ENCODE measurements at places on chromosomes 3 and 15. TPM values are rescaled to one million over a fixed set of nuclear protein-coding genes. Genes with fewer than 3 reads are reported as not detected.

DNA sequence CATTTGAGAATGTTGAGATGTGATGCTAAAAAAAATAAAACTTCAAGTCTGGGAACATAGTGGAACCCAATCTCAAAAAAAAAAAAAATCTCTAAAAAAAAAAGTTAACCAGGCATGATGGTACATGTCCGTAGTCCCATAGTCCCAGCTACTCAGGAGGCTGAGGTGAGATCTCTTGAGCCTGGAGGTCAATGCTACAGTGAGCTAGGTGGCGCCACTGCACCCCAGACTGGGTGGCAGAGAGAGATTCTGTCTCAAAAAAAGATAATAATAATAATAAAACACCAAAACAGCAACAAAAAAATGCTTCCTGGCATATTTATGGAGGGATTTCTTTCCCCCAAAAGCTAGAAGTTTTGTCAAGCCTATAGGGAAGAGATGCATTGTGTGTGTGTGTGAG lies 361.6 kb downstream of the ROBO1 start:
- no peak for DNase-seq

- DNase-seq = no peak
Observed at GRCh38 chr15:42593143-42593542, 17.7 kb downstream of the STARD9 start.

GRCh38 chr3:150242220-150242936 lies 165.7 kb upstream of the TSC22D2 start:
- no peak for DNase-seq

GRCh38 chr3:128408693-128409623 lies 57.7 kb downstream of the DNAJB8 start:
- no peak for DNase-seq

GRCh38 chr3:113771993-113772392 lies 25.2 kb downstream of the ATP6V1A start:
- no peak for DNase-seq

- no peak for DNase-seq
Observed at GRCh38 chr3:101913168-101913567, 63.9 kb downstream of the NFKBIZ start.

DNA sequence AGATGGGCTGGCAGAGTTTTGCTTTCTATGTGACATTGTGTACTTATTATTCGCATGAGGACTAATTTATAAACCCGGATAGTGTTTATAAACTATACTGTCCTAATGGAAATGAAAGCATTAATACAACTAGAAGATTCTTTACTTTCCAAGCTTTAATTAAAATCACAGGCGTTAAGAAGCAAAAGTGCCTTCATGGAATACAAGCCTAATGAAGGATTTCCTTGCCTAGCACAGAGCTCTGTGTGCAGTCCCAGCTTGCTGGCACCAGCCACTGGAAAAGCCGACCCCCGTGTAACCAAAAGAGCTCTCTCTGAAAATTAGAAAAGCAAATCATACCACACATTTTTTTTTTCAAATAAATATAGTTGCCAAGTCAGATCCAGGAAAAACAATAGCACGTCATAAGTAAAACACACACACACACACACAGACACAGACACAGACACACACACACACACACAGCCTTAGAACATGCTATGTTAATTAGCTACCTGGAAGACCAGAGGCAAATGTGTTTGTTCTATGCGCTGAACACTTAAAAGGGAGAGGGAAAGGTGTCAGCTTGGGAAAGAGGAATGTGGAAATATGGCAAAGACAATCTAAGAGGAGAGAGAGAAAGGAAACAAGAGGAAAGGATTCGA lies 1084.2 kb downstream of the TUSC7 start:
- DNase-seq = no peak

GRCh38 chr3:42140665-42141203 lies 49.6 kb downstream of the TRAK1 start:
- DNase-seq = no peak

DNA sequence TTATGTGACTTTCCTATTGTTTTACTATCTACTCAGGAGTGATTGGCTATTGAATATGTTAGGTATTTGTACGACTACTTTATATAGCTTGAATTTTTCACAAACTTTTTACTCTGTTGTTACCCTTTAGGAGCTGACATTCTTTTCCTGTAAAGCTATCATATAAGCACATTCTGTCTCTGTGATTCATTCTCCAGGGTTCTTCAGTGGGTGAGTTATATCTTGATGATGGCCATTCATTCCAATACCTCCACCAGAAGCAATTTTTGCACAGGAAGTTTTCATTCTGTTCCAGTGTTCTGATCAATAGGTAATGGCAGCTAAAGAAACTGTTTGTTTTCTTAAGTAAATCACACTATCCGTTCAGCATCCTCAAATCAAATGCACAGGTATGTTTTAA lies 10.1 kb upstream of the CAPN3 start:
- DNase-seq = no peak

- DNase-seq = no peak
Observed at GRCh38 chr15:71085809-71086208, 29.5 kb upstream of the THSD4 start.

GRCh38 chr15:30990446-30991254 lies 778 bp downstream of the MTMR10 start:
- no peak for DNase-seq

DNA sequence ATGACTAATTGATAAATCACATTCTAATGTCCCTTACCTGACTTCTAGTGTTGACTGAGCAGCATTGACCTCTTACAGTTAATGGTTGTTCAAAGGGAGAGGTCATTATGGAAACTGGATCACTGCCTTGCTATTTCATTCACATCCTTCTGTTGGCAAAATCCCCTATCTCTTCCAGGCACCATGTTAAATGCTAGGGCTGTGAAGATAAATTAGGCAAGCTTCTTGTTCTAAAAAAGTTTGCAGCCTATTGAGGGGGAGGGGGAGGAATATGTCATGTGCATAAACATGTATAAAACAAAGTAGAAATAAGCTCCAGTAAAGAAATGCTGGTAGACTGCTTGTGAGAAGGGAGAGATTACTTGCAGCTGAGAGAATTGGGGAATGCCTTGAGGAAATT lies 84.8 kb upstream of the MLF1 start:
- DNase-seq = no peak

Gene CAMKV
- total RNA-seq = under 0.01 TPM

Gene RLBP1
- not detected for total RNA-seq

Gene TIMP4
- total RNA-seq = 0.07 TPM

Gene CPA3
- 13.2 TPM for total RNA-seq

Gene PLSCR5
- not detected for total RNA-seq

Gene CCR9
- total RNA-seq = not detected

Gene EFHB
- 0.32 TPM for total RNA-seq

Gene MB21D2
- 9.8 TPM for total RNA-seq

Gene ANKRD63
- total RNA-seq = not detected

Gene FANCI
- 36.5 TPM for total RNA-seq

Gene TMEM212
- not detected for total RNA-seq

Gene CSPG4
- 0.04 TPM for total RNA-seq

Gene GOLGA8J
- not detected for total RNA-seq

All from pulmonary artery endothelial cell (primary cell).